ENCODE measurements at places on chromosomes 3 and 15.

DNA sequence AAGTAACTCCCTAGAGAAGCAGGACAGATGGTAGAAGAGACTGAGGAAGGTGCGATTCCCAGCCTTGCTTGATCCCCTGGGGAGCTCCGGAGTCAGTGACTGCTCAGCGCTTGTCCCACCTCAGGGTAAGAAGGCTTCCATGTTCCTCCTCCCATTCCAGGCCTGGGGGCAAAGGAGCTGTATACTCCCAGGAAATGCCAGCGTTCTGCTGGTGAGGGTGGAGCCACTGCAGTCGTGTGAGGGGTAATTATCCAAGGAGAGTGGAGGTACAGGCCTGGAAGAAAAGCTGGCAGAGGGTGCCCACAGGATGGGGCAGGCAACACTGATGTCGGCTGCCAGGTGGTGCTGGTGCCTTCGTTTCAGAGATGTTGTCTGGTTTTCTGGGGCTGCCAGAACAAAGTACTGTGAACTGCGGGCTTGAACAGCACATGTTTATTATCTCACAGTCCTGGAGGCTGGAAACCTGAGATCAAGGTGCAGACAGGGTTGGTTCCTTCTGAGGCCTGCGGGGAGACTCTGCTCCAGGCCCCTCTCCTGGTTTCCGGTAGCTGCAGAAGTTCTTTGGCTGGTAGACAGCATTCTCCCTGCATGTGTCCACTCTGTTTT is 12.1 kb upstream of the APBA2 start:
- H3K36me3 ChIP-seq = no peaks in the 10 kb centered on the region
- H3K27ac ChIP-seq = no peak overlapping the region
- no peak overlapping the region for H3K4me3 ChIP-seq

GRCh38 chr3:3160826-3161225 is 18.7 kb downstream of the CRBN start:
- no peaks in the 10 kb centered on the region for H3K4me1 ChIP-seq
- H3K27ac ChIP-seq = peak overlapping the region; percentile 7
- no peaks in the 10 kb centered on the region for H3K27me3 ChIP-seq
- no peak for DNase-seq
- no peak overlapping the region for H3K4me3 ChIP-seq
- H3K36me3 ChIP-seq = peaks cover 50% of the 10 kb centered on the region

DNA sequence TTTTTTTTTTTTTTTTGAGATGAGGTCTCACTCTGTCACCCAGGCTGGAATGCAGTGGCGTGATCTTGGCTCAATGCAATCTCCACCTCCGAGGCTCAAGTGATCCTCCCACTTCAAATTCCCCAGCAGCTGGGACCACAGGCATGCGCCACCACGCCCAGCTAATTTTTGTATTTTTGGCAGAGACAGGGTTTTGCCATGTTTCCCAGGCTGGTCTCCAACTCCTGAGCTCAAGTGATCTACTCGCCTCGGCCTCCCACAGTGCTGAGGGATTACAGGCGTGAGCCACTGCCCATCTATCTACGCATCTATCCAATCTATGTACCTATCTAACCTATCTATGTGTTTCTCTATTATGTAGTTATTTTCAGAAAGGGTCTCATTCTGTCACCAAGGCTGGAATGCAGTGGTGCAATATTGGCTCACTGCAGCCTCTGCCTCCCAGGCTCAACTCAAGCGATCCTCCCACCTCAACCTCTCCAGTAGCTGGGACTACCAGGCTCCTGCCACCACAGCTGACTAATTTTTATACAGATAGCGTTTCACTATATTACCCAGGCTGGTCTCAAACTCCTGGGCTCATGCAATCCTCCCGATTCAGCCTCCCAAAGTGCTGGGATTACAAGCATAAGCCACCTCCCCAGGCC is 20.2 kb upstream of the GPX1 start:
- H3K27me3 ChIP-seq = no peaks in the 10 kb centered on the region
- peak overlapping the region; percentile 82 for H3K27ac ChIP-seq
- H3K4me1 ChIP-seq = peaks cover 4% of the 10 kb centered on the region
- H3K36me3 ChIP-seq = peaks cover 14% of the 10 kb centered on the region

GRCh38 chr3:47370887-47371697 is 9.7 kb upstream of the PTPN23 start:
- DNase-seq = no peak
- H3K27me3 ChIP-seq = no peaks in the 10 kb centered on the region
- H3K36me3 ChIP-seq = no peaks in the 10 kb centered on the region

DNA sequence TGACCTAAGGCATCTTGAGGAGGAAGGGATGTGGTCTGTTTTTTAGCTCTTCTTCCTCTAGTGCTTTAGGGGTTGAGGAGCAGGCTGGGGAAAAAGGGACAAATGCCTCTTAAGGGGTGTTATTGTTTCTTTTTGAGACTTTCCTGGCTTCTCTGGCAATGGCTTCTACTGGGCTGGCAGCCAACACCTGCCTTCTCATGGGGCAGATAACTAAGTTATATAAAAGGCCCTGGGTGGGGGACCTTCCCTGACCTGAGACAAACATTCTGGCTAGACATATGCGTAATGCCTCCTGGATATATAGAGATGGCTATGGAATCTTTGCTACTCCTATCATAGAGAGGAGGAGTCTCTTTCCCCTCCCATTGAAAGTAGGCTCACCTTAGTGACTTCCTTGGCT is 179.2 kb upstream of the PROK2 start:
- H3K36me3 ChIP-seq = no peaks in the 10 kb centered on the region
- peaks cover 73% of the 10 kb centered on the region for H3K27me3 ChIP-seq
- no peak overlapping the region for H3K27ac ChIP-seq
- H3K4me1 ChIP-seq = no peaks in the 10 kb centered on the region
- H3K4me3 ChIP-seq = no peak overlapping the region
